ENCODE measurements at places on chromosomes 11 and 22.

- no peak for DNase-seq
Measured at GRCh38 chr11:127919206-127920000, 668.0 kb downstream of the ETS1 start.

DNA sequence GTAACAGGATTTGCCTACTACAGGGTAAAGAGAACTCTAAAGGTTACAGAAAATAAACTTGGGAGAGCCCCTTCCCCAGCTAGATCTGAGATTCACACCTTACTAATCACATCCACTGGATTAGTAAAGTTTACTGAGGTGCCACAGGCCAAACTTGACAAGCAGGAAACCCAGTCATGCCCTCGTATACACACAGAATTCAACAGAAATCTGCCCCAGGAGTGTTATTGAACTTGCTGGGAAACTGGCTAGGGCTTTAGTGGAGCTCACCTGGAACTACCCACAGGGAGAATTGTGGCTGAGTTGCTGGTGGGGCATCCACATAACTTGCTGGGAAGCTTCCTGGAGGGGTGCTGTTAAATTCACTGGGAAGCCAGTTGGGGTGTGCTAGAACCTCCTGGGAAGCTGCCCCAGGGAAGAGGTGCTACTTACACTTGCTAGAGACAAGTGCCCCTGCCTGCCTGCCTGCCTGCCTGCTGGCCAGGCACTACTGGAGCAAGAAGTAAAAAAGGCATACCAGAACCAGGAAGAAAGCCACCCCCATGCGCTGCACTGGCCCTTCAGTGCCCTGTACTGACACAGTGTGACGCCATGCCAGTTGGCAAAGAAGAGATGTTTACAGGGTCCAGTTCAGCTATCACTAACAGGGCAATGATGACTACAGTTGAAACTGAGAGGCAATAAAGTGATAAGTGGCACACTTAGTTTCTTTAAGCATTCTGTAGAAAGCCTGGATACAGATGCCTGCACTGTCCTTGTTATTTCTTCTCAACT is 106.5 kb downstream of the ALX4 start:
- no peak for DNase-seq

GRCh38 chr11:14288189-14288935 is 70.6 kb downstream of the RRAS2 start:
- no peak for DNase-seq

- no peak for DNase-seq
Measured at GRCh38 chr11:12243911-12244550, 133.3 kb upstream of the PARVA start.

- DNase-seq: no peak
Measured at GRCh38 chr22:42298746-42299145, 28.3 kb upstream of the TCF20 start.

GRCh38 chr22:47151490-47151889 is 389.0 kb downstream of the TBC1D22A start:
- no peak for DNase-seq

DNA sequence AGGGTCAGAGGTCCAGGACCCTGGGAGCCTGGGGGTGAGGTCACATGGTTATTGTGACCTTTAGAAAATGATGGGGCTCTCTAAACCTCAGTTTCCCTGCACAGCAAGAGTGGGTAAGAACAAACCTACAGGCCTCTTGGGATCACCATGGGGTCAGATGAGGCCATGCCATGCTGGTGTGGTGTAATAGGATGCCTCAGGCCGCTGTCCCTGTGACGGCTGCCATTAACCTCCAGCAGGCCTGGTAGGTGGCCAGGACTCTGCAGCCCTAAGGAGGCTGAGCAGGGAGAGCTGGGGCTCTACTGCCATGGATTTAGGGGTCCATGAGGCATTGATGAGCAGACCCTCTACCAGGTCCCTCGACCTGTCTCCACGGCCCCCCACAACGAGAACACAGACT is 265.5 kb downstream of the CTTN start:
- DNase-seq: no peak

- no peak for DNase-seq
Measured at GRCh38 chr11:115580927-115581680, 76.9 kb upstream of the CADM1 start.

- no peak for DNase-seq
Measured at GRCh38 chr11:117861151-117862018, 15.1 kb downstream of the FXYD6 start.

DNA sequence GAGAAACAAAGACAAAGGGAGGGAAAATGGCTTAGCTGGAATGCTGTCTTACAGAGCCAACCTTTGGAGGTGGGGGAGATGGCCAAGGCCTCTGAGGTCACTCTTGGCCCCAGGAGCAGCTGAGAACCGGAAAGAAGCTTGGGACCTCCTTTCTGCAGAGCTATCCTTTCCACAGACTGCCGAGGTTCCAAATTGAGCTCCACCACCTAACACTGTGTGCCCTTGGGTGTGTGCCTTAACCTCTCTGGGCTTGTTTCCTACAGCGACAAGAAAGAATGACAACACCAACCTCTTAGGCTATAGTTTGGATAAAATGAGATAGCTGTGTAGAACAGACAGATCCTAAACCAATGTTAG is 23.2 kb downstream of the RTN4RL2 start:
- no peak for DNase-seq

DNA sequence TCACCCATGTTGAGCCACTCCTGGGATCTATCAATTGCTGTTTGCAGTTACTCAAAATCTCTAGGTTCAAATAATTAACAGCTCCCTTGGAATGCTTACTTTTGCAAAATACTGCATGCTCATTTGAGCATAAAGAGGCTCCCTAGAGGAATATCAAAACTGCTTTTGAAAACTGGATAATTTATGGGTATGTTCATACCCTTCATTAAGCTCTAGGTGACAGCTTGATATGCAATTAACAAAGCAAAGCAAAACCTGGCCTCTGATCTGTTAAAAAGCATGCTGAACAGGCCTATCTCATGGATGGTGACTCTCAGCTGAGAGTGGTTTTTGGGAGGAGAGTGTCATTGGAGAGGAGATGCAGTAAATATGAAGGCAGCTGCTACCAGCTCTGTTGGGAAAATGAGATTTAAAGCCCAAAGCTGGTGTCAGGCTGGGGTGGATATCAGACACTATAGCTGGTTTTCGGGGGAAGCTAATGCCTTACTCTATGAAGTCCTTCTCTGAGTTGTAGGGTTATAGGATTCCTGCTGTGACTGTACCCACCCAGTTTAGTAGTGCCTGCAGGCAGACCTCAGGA is 110.9 kb downstream of the RASSF10 start:
- DNase-seq: no peak

GRCh38 chr11:87101956-87102580 is 64.3 kb downstream of the TMEM135 start:
- DNase-seq: no peak

GRCh38 chr22:49657275-49657973 is 170.2 kb downstream of the BRD1 start:
- DNase-seq: peak; percentile 40

- DNase-seq: no peak
Measured at GRCh38 chr22:20424932-20425565, 12.6 kb downstream of the SCARF2 start.

GRCh38 chr11:7495882-7496551 is 10.7 kb downstream of the OLFML1 start:
- no peak for DNase-seq

DNA sequence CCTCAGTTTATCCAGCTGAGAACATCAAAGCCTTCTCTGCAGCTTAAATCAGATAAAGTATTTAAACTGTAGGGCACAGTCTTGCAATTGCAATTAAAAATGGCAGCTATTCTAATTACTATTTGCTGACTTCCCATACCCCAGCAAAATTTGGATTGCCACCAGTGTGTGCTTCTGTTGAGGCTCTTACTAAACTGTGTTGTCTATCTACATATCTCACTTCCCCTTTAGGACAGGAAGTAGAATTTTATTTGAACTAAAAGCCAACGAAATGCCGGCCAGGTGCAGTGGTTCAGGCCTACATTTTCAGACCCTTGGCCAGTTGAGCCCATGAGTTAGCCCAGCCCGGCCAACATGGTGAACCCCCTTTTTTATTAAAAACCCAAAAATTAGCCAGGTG is 7.1 kb downstream of the SAA4 start:
- no peak for DNase-seq

- DNase-seq: no peak
Measured at GRCh38 chr11:74676596-74676995, 54.6 kb downstream of the CHRDL2 start.

GRCh38 chr11:116199182-116199581 is 573.6 kb downstream of the BUD13 start:
- DNase-seq: no peak
